Left lung (tissue), 14 donors: ENCODE measurements at places on chromosomes 5 and 9. TPM values are rescaled to one million over a fixed set of nuclear protein-coding genes. Genes with fewer than 3 reads are reported as not detected.
A peak's percentile ranks its signal among the peaks of the same experiment; 100 is the strongest.

DNA sequence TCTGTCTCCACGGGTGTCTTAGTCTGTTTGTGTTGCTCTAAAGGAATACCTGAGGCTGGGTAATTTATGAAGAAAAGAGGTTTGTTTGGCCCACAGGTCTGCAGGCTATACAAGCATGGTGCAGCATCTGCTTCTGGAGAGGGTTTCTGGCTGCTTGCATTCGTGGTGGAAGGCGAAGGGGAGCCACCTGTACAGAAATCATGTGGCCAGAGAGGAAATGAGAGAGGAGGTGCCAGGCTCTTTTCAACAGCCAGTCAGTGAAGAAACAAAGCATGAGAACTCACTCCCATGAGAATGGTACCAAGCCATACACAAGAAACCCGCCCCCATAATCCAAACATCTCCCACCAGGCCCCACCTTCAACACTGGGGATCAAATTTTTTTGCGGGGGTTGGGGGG lies 53.4 kb downstream of the PFDN1 start:
- no peak for DNase-seq

- DNase-seq, result no peak
Observed at GRCh38 chr9:85079349-85079748, 409.8 kb downstream of the NTRK2 start.

Gene ZNF454
- 11.0 TPM for polyA plus RNA-seq

Gene PPP3R2
- not detected for polyA plus RNA-seq

Gene FAM78A
- polyA plus RNA-seq, result 6.8 TPM

DNA sequence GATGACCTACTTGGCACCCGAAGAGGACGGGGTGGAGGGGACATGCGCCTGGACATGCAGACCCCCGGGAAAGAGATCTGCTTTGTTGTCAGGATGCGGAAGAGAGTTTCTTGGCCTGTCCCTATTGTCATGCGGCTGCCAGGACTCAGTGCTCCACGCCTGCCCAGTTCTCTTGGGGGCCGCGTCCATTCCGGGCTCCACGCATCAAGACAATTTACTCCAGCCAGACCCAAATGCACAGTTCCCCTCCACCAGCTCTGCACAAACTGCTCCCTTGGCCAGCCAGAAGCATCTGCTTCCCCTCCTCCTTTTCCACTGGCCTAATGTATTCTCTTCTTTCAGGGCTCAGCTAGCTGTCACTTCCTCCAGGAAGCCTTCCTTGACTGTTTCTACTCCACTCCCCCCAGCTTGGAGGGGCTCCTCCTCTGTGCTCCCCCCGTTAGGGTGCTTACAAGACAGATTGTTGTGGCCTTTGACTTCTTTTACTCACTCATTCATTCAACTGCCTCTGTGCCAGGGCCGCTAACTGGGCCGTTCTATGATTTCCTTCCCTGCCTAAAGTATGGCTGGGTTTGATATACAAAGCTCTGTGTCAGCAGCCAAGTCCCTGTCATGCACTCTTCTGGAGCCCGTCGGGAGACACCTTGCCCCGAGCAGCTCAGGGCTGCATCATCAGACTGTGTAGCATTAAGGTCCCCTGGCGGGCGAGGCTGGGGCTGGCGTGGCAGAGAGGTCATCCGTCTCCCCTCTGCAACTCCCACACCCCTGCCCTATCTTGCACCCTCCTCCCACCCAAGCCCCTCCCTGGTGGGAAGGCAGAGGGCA lies 6.6 kb downstream of the FIBCD1 start:
- peak; percentile 90 for DNase-seq

Gene C5orf52
- not detected for polyA plus RNA-seq

- DNase-seq, result no peak
Observed at GRCh38 chr5:135662683-135663082, 83.9 kb upstream of the CXCL14 start.

GRCh38 chr5:132813599-132814502 lies 749 bp downstream of the SOWAHA start:
- no peak for DNase-seq

DNA sequence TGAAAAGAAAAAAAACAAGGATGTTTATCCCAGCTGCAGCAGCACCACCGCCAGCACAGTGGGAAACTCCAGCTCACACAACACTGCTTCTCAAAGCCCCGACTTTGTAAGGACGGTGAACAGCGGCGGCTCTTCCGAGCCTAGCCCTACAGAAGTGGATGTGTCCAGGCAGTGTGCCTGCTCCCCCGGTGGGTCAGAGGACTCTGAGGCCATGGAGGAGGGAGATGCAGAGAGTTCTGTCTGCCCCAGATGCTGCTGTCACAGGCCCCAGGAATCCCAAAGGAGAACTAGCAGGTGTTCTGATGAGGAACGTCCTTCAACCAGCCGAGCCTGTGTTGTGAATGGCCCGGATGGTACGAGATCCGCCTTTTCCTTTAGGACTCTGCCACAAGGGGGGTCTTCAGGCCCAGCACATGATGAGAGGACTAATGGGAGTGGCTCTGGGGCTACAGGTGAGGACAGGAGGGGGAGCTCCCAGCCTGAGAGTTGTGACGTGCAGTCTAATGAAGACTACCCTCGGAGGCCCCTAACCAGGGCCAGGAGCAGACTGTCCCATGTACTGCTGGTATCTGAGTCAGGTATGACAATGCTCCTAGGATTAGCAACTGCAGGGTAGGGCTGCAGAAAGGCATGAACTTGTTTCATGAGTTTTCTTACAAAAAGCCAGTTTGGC lies 43.7 kb downstream of the FBXO38 start:
- DNase-seq, result peak; percentile 37

DNA sequence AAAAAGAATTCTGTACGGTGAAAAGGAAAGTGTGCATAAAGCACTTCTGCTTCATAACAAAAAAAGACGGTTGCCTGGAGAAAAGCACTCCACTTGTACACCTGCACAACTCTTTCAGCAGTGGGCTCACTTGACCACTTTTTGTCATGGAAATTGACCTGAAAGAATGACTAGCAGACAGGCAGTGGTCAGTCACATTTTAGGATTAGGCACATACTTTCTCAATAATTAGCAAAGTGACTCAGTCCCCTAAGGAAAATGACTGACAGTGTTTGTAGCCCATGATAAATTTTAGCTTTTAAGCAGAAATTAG lies 169.3 kb downstream of the FANCC start:
- no peak for DNase-seq

DNA sequence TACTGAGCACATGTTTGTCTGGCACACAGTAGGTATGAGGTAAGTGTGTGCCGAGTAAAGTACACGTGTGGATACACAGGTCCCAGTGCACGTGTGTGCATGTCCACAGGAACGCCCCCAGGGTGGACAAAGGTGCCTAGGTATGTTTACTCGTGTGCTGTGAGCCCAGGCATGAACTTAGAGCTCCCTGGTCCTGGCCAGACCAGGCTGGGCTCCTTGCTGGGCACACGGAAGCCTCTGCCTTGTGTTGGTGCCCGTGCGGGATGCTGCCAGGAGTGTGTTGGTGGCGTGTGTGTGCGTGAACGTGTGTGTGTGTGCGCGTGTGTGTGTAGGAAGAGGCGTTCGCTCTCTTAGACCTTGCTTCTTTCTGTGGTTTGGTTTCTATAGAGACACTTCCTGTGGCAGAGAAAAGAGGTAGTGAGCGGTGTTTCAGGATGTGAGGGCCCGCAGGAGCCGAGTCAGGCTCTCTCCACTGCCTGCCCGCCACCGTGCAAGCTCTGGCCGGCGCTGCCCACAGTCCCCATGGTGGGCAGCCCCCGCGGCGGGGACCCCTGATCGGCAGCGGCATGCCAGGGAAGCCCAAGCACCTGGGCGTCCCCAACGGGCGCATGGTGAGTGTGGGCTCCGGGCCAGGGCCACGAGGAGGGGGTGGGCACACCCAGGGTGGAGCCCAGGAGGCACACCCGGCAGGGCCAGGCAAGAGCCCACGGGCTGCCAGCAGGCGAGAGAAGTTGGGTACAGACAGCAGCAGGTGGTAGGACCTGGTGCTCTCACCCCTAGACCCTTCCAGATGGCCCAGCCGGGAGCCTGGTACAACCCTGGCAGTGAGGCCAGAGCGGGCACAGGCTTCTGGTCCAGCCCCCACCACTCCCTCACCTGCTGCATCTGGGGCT lies at the start of gene RGS14:
TSS of gene RGS14 (plus strand) at position 466 of the 893 bp plus-strand sequence. CDS start at position 567, 101 bp downstream.
- no peak for DNase-seq

GRCh38 chr9:108776920-108777639 lies 78.7 kb downstream of the ACTL7B start:
- no peak for DNase-seq

DNA sequence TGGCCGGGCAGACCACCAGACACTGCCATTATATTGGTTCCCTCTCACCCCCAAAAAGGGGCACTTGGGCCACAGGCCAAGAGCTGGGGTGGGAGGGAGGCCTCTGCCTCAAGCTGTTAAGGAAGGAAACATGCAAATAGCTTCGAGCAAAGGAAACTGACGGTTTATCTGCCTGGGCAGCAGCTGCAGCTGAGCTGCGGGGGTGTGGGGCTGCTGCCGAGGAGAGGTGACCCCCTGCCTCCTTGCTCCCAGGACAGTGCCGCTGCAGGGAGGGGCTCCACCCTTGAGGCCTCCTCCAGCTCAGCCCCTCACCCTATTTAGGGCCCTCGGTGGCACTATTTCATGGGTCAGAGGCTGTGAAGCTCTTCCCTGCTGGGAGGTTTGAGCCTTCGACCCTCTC lies 789 bp downstream of the DOK3 start:
- no peak for DNase-seq

Gene KIF12
- 46.6 TPM for polyA plus RNA-seq

Gene PCDH1
- polyA plus RNA-seq, result 23.6 TPM
